ENCODE measurements at places on chromosomes 6 and 20.
A peak's percentile ranks its signal among the peaks of the same experiment; 100 is the strongest.

GRCh38 chr20:47689731-47690130 lies 95.5 kb downstream of the SULF2 start:
- DNase-seq: no peak

GRCh38 chr20:10521836-10522235 lies 86.7 kb downstream of the SLX4IP start:
- DNase-seq: no peak

- DNase-seq: no peak
These were observed 141.5 kb downstream of the ATXN1 start for GRCh38 chr6:16619777-16620176.

DNA sequence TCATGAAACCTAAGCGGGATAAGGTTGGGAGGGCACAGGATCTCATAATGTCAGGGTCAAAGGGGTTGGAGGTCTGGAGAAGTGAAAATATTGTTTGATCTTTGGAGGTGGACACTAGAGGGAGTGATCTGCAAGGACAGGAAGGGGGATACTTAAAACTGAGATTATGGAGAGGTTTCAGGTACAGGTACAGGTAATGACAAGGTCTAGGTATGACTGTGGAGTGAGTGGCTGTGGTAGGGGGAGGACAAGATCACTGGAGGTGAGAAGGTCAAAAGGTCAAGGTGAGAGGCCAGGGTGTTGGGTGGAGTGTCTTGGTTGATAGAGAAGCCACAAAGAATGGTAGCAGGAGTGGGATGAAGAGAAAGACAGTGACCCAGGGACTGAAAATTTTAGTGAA lies 16.8 kb upstream of the NOTCH4 start:
- DNase-seq: no peak

DNA sequence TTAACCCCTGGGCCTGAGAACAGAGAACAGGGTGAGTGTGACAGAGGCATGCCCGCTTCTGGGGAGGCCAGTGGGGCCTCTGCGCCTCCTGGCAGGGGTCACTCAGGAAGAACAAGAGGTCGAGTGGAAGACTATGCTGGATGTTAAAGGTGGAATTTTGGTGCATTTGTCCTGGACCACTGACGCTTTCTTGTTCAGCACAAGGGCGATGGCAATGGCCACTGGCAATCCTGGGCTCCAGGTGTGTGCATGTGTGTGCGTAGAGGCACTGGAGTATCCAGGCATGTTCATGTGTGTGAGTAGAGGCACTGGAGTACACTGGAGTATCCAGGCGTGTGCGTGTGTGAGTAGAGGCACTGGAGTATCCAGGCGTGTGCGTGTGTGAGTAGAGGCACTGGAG lies 23.5 kb upstream of the NPBWR2 start:
- DNase-seq: peak; percentile 12

DNA sequence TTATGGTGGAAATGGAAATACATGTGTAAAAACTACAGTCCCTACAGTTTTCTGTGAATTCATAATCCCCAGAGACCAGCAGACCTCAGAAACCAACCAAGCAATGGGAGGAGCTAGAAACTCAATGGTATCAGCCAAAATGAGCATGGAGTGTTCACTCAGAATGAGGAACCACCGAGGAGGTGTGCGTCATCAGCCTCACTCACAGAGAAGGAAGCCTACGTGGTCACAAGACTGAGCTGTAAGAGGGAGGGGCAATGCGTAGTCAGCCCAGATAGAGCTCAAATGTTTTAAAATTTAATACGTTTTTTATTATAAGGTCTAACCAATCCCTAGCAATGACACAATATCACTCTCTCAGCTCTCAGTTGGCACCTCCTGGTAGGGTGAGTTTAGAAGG lies 17.4 kb downstream of the MYLK4 start:
- DNase-seq: no peak

GRCh38 chr6:51513891-51514747 lies 573.3 kb downstream of the PKHD1 start:
- no peak for DNase-seq

GRCh38 chr6:134590449-134590848 lies 272.5 kb upstream of the SGK1 start:
- no peak for DNase-seq

GRCh38 chr6:4809999-4810918 lies 34.1 kb downstream of the CDYL start:
- DNase-seq: no peak

GRCh38 chr20:50092436-50092835 lies 20.5 kb downstream of the UBE2V1 start:
- DNase-seq: no peak

DNA sequence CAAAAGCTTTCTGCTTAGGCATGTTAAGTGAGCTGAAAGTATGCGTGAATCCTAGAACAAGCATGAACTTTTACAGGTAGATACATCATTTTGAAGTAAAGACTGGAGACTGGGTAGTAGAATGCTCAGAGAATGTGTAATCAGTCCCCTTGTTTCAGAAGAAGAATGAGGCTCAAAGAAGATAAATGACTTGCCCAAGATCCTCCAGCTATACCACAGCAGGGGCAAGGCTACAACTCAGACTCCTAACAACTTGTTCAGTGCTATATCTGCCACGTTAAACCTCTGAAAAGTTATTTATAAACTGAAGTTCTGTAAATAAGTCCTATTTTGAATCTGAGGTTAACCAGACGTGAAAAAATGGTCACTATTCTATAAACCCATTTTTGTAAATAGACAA lies 2.9 kb downstream of the RIPOR2 start:
- DNase-seq: no peak

GRCh38 chr6:116595247-116595646 lies 21.0 kb upstream of the RSPH4A start:
- no peak for DNase-seq

DNA sequence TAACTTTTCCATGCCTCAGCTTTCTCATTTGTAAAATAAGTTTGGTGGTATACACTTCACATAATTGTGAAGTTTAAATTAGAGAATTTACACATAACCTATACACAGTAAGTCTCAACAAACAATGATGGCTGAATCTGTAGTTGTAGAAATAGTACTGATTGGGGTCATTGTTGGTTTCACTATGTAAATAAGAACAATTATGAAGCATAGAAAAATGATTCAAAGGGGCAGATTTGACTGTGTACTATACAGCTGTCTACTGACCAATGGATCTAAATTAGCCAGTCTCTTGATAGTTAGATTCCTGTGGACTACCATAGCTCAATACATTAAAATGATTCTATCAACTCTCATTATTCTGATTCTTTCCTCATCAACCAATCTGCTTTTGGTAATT lies 181.1 kb upstream of the STXBP5 start:
- no peak for DNase-seq

DNA sequence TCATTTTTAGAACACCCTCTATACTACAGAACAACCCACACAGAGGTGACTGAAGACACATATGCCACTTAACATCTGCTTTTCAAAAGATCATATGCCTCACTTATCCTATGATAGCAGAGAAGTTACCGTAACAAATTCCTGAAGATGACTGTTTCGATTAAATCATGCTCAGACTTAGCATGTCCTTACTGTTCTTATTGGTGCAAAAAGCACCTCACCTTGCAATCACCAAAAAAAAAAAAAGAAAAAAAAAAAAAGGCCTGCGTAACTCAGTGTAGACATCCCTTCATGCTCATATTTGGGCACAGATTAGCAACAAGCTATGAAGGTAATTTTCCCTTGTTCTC lies 17.7 kb upstream of the DST start:
- DNase-seq: no peak

DNA sequence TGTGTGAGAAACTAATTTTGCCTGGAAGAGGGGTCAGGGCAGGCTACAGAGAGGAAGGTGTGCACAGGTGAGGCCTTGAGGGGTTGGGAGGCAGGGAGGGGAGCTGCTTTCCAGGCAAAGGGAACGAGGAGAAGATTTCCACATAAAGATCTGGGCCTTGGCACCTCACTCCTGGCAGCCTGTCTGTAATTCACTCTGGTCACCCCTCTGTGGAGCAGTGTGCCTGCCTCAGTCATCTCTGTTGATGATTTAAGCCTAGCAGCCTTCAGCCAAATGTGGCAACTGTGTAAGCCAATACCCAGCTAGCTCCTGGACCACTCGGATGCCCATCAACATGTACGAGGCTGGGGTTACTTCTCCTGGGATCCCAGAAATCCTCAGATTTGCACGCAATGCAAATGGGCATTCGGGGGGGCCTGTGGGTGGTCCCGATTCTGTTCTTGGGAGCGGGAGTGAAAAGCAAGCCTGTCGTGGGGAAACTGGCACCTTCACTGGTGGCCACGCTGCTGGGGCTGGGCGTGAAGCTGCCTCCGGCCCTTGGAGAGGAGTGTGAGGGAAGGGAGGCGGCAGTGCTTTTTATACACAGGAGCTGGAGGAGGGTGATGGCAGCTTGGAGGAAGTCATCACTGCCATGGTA lies 360.4 kb downstream of the ZFAND3 start:
- DNase-seq: no peak

DNA sequence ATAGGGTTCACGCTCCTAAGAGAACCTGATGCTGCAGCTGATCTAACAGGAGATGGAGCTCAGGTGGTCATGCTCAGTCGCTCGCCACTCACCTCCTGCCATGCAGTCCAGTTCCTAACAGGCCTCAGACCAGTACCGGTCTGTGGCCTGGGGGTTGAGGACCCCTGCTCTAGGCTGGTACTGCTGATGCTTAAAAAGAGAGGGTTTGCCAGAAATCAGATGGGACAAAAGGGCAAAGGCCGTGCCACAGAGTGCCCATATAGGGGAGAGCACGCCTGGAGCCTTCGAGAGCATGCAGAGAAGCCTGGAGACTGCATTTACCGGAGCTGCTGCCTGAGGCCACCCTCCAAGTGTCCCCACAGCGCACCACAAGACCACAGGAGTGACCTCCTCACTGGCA lies 75.5 kb downstream of the PTPN1 start:
- no peak for DNase-seq

DNA sequence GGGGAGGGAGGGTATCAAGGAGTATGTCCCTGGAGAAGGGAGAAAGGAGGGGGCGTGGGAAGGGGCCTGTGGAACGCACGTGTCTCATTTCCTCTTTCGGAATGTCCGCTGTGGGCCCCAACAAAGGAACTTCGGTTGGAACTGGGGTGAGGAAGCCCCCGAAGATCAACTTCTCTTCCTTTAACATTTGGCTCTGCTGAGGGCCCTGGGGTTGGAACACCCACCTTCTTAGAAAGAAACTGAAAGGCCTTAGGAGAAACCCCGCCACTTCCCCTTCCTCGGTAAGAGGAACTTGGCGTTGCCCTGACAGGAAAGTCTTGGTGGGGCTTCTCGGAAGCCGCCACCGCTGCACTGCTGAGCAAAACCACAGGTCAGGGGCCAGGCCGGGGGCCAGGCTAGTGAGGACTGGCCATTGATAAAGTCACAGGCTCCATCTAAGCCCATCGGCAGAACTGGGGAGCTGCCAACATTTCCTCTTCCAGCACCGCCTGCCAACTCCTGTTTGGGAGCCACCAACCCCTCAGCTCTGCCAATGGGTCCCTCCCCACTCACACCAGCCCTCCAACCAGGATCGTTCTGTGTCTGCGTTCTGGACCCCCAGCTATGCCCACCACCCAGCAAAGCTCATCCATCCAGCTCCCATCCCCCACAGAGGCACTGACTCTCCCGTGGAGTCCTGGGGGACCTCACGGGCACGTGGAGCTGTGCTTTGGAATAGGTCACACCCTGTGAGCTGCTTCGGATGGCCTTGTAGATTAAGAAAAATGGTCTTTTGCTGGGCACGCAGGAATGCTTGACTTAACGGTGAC lies 44.8 kb downstream of the FGD2 start:
- DNase-seq: peak; percentile 57

DNA sequence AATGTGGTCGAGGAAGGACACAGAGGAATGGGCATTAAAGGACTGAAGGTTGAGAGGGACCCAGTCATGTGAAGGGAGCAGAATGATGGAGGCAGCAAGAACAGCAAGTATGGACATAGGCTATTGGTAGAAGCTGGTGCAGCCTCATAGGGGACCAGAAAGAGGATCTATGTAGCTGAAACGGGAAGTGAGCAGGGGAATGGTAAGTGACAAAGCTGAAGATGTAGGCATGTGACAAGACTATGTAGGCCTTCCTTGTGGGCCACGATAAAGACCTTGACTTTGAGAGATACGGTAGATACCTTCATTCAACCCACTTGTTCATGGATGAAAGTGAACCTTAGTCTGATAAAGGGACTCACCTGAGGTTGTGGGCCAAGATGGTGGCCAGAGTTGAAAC lies 3.5 kb downstream of the CTNNBL1 start:
- DNase-seq: no peak

DNA sequence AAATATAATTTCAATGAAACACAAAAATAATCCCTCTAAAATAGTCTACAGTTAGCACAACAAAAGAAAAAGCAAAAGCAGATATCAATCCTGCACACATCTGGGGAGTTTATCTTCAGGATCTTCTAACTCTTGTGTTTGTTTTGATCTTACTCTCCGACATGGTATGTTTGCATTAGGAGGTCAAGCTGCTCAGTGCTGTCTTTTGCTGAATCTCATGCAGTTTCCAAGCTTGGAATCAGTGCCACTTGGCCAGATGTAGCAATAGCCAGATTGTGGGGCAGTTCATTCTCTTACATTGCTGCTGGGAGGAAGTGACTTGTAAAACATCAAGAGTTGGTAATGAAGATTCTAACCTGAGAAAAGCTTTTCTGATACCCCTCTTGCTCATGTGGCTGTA lies 29.5 kb downstream of the RIOK1 start:
- DNase-seq: no peak

DNA sequence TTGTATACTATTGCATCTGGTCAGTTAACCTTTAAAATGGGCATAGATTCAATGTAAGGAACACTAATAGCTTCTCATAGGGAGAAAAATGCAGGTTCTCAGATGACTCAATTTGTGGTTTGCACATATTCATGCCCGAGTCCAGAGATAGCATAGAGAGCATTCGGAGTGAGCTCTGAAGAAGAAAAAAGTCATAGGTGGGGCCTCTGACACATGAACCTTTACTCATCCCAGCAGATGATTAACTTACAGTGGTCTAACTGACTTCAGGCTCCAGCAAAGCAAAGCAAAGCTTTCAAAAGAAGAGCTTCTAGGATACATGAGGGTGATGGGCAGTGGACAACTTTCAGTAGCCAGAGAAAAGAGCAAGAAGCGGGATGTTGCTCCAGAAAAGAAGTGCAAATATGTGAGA lies 55.3 kb upstream of the BTN3A2 start:
- no peak for DNase-seq

DNA sequence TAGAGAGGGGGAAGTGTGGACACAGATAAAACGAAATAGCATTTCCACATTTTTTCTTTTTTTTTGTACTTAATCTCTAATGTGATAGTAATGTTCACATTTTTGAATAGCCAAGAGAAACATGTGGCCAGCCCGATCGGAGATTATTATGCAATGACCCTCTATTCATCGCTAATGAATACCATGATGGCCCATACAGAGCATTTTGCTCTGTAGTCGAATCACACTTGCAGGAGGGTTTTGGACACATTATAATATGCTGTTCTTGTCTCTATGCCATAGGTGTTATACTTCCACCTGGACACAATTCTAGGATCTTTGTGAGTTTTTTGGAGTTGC lies 60.1 kb downstream of the MTHFD1L start:
- no peak for DNase-seq

- no peak for DNase-seq
These were observed 155.5 kb upstream of the SIM1 start for GRCh38 chr6:100620085-100620840.

GRCh38 chr6:133610227-133610840 lies 278.6 kb upstream of the TCF21 start:
- DNase-seq: no peak
